ENCODE measurements at places on chromosomes 3 and 15.
A peak's percentile ranks its signal among the peaks of the same experiment; 100 is the strongest.

- DNase-seq, result no peak
Observed at GRCh38 chr3:64798316-64798715, 110.5 kb upstream of the ADAMTS9 start.

GRCh38 chr3:43455233-43455632 is 166.6 kb downstream of the ANO10 start:
- DNase-seq, result no peak

- no peak for DNase-seq
Observed at GRCh38 chr3:77571971-77572715, 532.2 kb downstream of the ROBO2 start.

GRCh38 chr15:88450125-88450798 is 16.9 kb downstream of the MRPL46 start:
- peak; percentile 53 for DNase-seq

- DNase-seq, result peak; percentile 35
Observed at GRCh38 chr15:73631915-73632669, 1.1 kb downstream of the NPTN start.

DNA sequence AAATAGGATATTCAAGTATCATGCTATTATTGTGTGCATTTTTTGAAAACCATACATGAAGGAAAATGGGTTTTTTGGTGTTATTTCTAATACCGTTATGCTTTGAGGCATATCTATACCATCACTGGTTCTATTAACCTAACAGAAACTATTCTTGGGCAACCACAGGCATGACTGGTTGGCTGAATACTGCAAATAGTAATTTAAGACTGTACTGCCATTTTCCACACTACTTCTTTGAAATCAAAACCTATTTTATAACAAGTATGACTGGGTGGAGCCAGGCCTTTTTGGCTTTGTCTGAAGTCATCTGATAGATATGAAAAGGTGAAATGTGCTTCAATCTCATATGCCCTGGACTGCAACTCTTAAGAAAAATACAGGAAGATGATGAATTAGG is 115.1 kb downstream of the ULK4 start:
- no peak for DNase-seq

DNA sequence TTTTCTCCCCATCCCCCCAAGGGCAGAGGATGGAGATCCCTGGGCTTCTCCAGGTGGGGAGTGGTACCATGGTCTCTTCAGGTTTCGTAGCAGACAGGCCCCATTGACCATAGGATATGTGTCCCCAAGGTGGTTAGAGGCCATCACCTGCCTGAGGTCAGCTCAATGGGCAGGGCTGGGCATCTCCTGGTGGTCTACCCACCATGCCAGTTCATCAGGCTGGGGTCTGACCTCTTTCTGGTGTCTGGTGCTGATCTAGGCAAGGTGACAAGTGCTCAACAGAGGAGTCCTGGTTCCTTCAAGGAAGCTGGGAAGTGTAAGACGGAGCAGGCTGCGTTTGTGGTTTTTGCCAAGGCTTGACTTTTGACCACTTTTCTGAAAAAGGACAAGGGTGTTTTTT is 71.4 kb downstream of the SMAD3 start:
- no peak for DNase-seq

DNA sequence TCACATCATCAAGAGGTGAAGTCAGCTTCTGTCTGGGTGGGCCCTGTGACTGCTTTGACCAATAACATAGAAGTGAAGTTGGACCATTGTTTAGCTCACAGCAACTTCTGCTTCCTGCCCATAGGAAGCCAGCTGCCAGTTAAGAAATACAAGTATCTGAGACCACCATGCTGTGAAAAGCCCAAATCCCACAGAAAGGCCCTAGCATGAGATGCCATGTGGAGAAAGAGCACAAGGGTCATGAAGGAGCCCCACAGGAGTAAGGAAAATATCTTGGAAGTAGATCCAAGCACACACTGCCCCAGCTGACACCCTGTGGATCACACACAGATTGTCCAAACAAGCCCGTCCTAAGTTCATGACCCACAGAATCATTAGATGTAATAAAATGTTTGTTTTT is 28.5 kb downstream of the RTP4 start:
- DNase-seq, result no peak

GRCh38 chr15:72118017-72118978 is at the start of the genes MYO9A and SENP8:
Gene MYO9A (minus strand): TSS chr15:72118150. CDS start chr15:72046563, 71,587 bp downstream.
Gene SENP8 (plus strand): TSS chr15:72118403. CDS start chr15:72139624, 21,221 bp downstream.
- DNase-seq, result peak; percentile 95

DNA sequence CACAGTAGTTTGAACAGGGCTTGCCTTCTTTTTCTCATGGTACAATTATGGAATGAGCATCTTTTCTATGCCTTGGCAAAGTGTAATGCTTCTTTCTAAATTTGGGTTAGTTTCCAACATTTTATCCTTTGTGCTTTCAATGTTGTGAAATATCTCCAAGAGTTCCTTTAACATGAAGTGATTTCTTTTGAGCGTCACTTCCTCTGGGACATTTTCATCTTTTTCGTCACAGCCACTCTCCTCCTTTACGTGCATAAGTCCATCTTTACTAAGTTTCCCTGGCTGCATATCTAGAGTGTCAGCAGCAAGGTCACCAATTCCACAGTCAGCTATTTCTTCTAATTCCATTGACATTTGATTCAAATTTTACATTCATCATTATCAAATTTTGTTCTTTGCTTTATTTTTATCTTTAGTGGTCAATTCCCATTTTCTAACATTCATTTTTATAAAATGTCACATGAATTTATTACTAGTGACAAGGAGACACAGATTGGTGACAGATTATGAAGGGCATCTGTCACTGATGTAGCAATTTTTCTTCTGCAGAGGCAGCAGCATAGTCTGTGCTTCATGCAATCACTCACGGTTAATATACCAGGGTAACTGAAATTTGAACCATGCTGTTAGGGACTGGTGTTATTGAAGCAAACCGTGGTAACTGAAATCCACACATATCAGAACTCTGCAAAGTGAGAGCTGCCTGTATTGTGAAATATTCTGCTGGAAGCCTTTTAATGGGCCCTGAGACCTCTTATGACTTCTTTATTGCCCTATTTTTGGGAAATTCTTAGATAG is 126.5 kb upstream of the THBS1 start:
- no peak for DNase-seq

DNA sequence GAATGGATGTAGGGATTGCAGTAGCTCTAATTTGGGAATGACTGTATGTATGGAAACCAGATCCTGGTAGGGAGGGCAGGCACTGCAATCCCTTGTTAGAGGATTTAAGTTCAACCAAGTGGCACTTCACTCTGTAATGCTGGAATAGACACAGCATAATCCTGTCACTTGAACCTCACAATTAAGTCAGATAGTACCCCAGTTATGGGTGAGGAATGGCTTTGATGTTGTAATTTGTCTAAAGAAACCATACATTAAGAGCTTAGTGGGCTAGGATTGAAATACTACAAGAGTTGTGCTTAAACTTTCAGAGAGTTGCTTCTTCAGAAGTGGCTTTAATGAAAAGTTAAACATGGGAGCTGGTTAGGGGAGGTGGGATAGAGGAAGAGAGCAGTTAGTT is 9.3 kb downstream of the RAB7A start:
- DNase-seq, result no peak

DNA sequence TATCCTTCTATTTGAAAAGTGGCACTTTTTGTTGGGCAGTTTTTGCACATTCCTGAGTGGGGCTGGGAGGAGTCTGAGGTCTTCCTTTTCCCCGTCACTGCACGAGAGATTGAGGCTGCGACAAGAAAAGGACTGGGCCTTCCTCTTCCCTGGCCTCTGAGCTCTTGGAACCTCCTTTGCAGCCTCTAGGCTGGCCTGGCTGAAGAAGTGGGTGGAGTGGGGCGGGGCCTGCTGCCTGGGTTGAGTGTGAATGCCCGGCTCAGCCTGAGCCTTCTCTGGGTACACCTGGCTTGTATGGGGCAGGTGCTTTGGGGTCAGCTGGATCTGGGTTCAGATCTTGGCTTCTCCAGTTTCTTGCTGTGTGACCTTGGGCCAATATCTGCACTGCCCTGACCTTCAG is 43.1 kb downstream of the PLXNA1 start:
- DNase-seq, result no peak

GRCh38 chr15:41423979-41424659 is 7.2 kb downstream of the RTF1 start:
- no peak for DNase-seq

GRCh38 chr3:31086698-31087097 is 192.2 kb upstream of the GADL1 start:
- no peak for DNase-seq

DNA sequence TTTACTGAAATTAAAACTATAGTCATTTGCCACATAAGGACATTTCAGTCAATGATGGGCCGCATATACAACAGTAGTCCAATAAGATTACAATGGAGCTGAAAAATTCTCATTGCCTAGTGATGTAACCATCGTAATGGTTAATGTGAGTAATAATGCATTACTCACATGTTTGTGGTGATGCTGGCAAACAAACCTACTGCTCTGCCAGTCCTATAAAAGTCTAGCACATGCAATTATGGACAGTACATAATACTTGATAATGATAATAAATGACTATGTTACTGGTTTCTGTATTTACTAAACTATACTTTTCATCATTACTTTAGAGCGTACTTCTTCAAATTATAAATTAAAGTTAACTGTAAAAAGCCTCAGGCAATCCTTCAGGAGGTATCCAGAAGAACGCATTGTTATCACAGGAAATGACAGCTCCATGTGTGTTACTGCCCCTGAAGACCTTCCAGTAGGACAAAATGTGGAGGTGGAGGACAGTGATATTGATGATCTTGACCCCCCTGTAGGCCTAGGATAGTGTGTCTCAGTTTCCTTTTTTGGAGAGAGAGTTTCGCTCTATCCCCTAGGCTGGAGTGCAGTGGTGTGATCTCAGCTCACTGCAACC is 102.7 kb downstream of the ATP1B3 start:
- no peak for DNase-seq

- no peak for DNase-seq
Observed at GRCh38 chr3:135172191-135172869, 377.3 kb downstream of the EPHB1 start.

DNA sequence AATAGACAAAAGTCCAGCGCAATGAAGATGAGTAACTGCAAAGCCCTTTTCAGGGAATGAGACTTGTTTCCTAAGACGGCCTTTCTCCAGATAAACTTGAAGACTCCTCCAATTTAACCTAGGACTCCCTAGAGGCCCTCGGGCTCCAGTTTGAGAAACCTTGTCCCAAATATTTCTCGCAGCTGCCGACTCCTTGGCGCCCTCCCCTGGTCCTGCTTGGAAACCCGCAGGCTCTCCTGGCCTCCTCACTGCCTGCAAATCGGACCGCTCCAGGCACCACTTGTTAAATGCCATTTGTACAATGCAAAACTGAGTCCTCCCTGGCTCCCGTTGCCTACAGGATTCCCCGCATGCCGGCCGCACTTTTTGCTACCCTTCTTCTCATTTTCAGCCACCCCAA is 36.8 kb downstream of the MUC4 start:
- peak; percentile 23 for DNase-seq

DNA sequence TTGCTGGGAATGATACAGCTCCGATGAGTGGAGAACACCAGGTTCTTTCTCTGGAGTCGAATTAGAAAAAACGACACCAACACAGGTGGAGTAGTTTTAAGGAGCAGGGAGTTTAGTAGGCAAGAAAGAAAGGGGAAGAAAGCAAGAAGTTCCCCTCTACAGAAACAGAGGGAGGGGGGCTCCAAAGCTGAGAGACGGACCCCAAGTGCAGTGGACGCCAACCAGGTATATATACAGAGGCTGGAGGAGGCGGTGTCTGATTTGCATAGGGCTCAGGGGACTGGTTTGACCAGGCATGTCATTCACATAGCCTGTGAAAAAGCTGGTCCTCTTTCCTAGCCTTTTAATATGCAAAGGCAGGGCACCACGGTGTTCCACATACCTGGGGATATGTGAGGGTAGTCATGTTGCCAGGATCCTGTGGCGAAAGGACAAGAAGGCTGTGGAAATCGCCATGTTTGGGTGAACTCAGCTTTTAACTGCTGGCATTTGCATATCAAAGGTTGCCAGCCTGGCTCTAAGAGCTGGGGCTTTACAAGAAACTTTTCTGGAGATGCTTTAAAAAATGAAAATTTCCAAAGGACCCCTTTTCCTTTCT is 887.4 kb upstream of the EPHA6 start:
- DNase-seq, result no peak

GRCh38 chr3:140403079-140403478 is 274.8 kb upstream of the TRIM42 start:
- no peak for DNase-seq

DNA sequence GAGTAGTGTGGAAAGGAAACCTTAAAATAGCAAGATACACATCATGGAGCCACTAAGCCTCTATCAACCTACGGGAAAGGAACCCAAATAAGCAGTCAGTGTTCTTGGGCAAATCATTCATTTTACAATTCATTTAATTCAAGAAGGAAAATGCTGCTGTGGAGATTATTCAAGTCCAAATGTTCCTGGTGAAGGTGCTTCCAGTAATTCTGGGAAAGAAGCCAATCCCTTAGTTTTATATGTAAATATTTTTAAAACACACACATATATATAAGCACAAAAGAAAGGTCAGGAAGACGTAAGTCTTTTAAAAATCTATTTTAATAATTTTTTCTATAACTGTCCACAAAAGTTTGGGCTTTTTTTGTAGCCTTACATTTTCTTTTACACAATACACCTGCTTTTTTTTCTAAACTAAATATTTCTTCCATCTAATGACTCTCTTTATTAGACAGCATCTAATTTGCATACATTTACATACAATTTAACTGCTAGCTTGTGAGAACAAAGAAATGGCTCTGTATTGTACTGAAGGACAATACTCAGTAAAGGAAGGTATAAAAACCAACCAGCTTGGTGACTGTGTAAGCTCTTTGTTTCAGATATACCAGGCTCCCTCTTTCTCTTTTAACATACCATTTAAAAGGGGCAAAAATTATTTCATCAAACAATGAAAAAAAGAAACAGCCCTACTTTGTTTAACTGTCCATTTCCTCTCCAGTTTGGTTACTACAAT is 269.5 kb downstream of the ZBTB20 start:
- DNase-seq, result no peak

GRCh38 chr15:89475661-89476060 is 20.7 kb downstream of the RHCG start:
- DNase-seq, result no peak

- DNase-seq, result no peak
Observed at GRCh38 chr3:187292631-187293515, 1.3 kb upstream of the MASP1 start.

DNA sequence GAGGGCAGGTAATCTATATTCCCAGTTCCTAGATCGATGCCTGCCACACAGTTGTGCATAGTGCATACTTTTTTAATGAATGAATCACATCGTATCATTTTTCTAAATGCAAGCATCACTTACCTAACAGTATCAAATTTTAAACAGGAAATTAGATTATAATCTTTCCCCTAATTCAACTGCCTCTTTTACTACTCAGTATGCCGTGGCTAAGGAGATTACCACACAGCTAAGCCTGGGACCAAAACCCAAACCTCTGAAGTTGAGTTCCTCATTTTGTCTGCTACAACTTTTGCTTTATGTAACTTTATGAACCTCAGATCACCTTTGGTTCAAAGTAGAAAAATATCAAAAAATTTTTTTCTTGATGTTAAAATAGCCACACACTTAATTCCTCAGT is 53.2 kb upstream of the FNDC3B start:
- no peak for DNase-seq
